ENCODE measurements at places on chromosomes 7 and 10. TPM values are rescaled to one million over a fixed set of nuclear protein-coding genes. Genes with fewer than 3 reads are reported as not detected.

- no peak overlapping the region for H3K27ac ChIP-seq
- no peak overlapping the region for H3K4me3 ChIP-seq
- no peaks in the 10 kb centered on the region for H3K4me1 ChIP-seq
- H3K27me3 ChIP-seq: peaks cover 2% of the 10 kb centered on the region
- H3K36me3 ChIP-seq: no peaks in the 10 kb centered on the region
Observed at GRCh38 chr7:150735596-150736358, 1.4 kb upstream of the GIMAP5 start.

CPED1 gene
- polyA plus RNA-seq: 1.8 TPM

GRCh38 chr10:66098595-66099480 lies 827.0 kb upstream of the LRRTM3 start:
- H3K27ac ChIP-seq: no peak overlapping the region
- H3K4me1 ChIP-seq: no peaks in the 10 kb centered on the region
- no peak overlapping the region for H3K4me3 ChIP-seq
- DNase-seq: no peak

- H3K4me3 ChIP-seq: no peak overlapping the region
- H3K27me3 ChIP-seq: no peaks in the 10 kb centered on the region
- peaks cover 6% of the 10 kb centered on the region for H3K4me1 ChIP-seq
- H3K36me3 ChIP-seq: no peaks in the 10 kb centered on the region
- DNase-seq: no peak
Observed at GRCh38 chr10:11359869-11360268, 251.6 kb downstream of the USP6NL start.

- H3K4me3 ChIP-seq: no peak overlapping the region
- H3K36me3 ChIP-seq: no peaks in the 10 kb centered on the region
Observed at GRCh38 chr10:96699613-96700012, 20.7 kb downstream of the PIK3AP1 start.

FAM180A gene
- polyA plus RNA-seq: 0.65 TPM

PRKAR2B gene
- polyA plus RNA-seq: 3.5 TPM

ESYT2 gene
- 16.4 TPM for polyA plus RNA-seq

- H3K27ac ChIP-seq: no peak overlapping the region
- H3K4me3 ChIP-seq: no peak overlapping the region
- no peaks in the 10 kb centered on the region for H3K4me1 ChIP-seq
- H3K36me3 ChIP-seq: no peaks in the 10 kb centered on the region
- DNase-seq: no peak
- no peaks in the 10 kb centered on the region for H3K27me3 ChIP-seq
Observed at GRCh38 chr10:75352650-75353049, 48.9 kb downstream of the ZNF503 start.

GRCh38 chr7:34596887-34597286 lies 61.1 kb upstream of the NPSR1 start:
- no peak overlapping the region for H3K27ac ChIP-seq
- no peaks in the 10 kb centered on the region for H3K27me3 ChIP-seq
- no peaks in the 10 kb centered on the region for H3K4me1 ChIP-seq
- DNase-seq: no peak
- H3K36me3 ChIP-seq: no peaks in the 10 kb centered on the region
- no peak overlapping the region for H3K4me3 ChIP-seq

DNA sequence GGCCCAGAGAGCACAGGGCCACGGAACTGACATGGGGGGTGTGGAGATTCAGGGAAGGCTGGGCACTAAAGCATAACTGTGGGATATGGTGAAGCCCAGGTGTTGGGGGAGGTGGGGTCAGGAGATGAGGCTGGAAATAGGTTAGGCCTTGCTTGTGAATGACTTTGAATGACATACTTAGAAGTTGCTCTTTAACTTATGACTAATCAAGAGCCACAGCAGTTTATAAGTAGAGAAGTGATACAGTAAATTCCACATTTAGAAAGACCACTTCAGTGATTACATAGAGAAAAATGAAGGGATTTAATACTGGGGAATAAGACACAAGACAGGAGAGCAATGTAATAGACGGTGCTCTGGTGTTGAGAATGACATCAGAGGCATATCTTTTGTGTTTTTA lies 120.8 kb upstream of the SEC61G start:
- H3K36me3 ChIP-seq: no peaks in the 10 kb centered on the region
- H3K4me3 ChIP-seq: no peak overlapping the region
- H3K4me1 ChIP-seq: no peaks in the 10 kb centered on the region

GRCh38 chr7:44757311-44757710 lies 8.7 kb downstream of the ZMIZ2 start:
- peak; percentile 93 for DNase-seq
- no peaks in the 10 kb centered on the region for H3K27me3 ChIP-seq
- H3K4me1 ChIP-seq: peaks cover 13% of the 10 kb centered on the region
- H3K27ac ChIP-seq: no peak overlapping the region
- H3K36me3 ChIP-seq: peaks cover 42% of the 10 kb centered on the region

- H3K27me3 ChIP-seq: no peaks in the 10 kb centered on the region
- DNase-seq: peak; percentile 42
- no peak overlapping the region for H3K27ac ChIP-seq
- H3K36me3 ChIP-seq: no peaks in the 10 kb centered on the region
- peaks cover 7% of the 10 kb centered on the region for H3K4me1 ChIP-seq
- H3K4me3 ChIP-seq: no peak overlapping the region
Observed at GRCh38 chr7:30988351-30989005, 24.7 kb downstream of the GHRHR start.

GBF1 gene
- 16.7 TPM for polyA plus RNA-seq

DNA sequence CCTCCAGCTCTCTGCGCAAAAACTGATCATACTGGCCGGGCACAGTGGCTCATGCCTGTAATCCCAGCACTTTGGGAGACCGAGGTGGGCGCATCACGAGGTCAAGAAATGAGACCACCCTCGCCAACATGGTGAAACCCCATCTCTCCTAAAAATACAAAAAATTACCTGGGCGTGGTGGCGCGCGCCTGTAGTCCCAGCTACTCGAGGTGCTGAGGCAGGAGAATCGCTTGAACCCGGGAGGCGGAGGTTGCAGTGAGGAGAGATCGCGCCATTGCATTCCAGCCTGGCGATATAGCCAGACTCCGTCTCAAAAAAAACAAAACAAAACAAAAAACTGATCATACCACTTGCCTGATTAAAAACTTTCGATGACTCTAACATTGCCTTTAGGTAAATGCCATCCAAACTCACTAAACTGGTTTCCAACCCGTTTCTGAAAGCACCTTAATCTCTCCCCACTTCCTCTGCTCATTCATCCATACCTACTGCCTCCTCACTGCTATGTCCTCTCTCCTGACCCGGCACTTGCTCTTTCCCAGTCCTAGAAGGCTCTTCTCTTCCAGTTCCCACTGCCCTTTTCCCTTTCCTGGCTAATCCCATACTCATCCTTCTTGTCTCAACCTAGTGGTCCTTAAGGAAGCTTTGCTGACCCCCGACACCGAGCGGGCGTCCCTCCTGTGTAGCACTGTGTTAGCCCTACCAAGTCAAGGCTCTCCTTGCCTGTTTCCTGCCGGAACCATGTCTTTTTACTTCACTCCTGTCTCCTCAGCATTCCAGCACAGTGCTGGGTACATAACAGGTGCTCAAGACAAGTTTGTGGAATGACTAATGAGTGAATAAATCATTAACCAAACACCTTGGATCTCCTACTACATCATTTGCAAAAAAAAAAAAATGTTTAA lies 686 bp upstream of the MIOS start:
- H3K36me3 ChIP-seq: peaks cover 3% of the 10 kb centered on the region
- no peaks in the 10 kb centered on the region for H3K27me3 ChIP-seq
- H3K4me3 ChIP-seq: no peak overlapping the region
- H3K4me1 ChIP-seq: peaks cover 21% of the 10 kb centered on the region
- peak; percentile 51 for DNase-seq

- H3K27me3 ChIP-seq: no peaks in the 10 kb centered on the region
- no peak overlapping the region for H3K27ac ChIP-seq
- H3K4me1 ChIP-seq: no peaks in the 10 kb centered on the region
- no peak overlapping the region for H3K4me3 ChIP-seq
Observed at GRCh38 chr10:93006435-93007039, 54.1 kb upstream of the CYP26C1 start.

- H3K4me1 ChIP-seq: no peaks in the 10 kb centered on the region
- no peak for DNase-seq
- H3K36me3 ChIP-seq: no peaks in the 10 kb centered on the region
- H3K27ac ChIP-seq: no peak overlapping the region
Observed at GRCh38 chr10:23150091-23150490, 42.0 kb upstream of the PTF1A start.

DNA sequence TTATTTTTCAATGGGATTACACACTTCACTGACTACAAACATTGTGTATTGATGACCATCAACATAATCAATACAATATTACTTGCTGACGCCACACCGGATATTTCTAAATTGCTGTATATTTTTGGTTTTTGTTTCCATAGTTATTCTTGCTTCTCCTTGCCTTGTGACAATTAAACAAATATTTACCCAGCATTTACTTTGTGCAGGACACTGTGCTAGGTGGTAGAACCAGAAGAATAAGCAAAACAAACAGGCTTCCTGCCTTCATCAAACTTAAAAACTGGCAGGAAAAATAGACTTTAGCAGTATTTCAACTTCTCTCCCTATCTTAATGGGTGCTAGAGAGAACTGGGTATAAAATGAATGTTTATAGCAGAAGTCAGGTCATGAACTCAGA lies 50.6 kb downstream of the ZNF277 start:
- DNase-seq: no peak
- no peak overlapping the region for H3K27ac ChIP-seq
- H3K4me1 ChIP-seq: no peaks in the 10 kb centered on the region
- H3K36me3 ChIP-seq: no peaks in the 10 kb centered on the region
- no peak overlapping the region for H3K4me3 ChIP-seq

GFRA1 gene
- 0.74 TPM for polyA plus RNA-seq

PAPOLB gene
- 0.01 TPM for polyA plus RNA-seq

DNA sequence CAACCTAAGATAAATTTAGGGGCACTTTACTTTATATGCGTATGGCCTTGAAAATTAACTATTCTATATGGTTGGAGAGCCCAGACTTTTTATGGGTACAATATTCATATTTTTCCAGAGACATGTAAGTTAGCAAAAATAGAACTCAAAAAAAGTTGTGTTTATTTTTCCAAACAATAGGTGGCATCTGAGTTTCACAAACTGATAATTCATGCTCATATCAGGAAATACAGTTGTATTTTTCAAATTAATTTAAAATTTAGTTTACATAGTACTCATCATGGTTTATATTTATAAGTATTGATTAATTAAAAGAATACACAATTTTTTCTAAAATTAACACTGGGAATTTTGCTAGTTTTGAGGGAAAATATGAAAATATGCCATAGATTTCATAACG lies 34.6 kb downstream of the ANKRD7 start:
- no peaks in the 10 kb centered on the region for H3K36me3 ChIP-seq
- no peaks in the 10 kb centered on the region for H3K27me3 ChIP-seq
- peak; percentile 7 for DNase-seq
- no peak overlapping the region for H3K27ac ChIP-seq

DNA sequence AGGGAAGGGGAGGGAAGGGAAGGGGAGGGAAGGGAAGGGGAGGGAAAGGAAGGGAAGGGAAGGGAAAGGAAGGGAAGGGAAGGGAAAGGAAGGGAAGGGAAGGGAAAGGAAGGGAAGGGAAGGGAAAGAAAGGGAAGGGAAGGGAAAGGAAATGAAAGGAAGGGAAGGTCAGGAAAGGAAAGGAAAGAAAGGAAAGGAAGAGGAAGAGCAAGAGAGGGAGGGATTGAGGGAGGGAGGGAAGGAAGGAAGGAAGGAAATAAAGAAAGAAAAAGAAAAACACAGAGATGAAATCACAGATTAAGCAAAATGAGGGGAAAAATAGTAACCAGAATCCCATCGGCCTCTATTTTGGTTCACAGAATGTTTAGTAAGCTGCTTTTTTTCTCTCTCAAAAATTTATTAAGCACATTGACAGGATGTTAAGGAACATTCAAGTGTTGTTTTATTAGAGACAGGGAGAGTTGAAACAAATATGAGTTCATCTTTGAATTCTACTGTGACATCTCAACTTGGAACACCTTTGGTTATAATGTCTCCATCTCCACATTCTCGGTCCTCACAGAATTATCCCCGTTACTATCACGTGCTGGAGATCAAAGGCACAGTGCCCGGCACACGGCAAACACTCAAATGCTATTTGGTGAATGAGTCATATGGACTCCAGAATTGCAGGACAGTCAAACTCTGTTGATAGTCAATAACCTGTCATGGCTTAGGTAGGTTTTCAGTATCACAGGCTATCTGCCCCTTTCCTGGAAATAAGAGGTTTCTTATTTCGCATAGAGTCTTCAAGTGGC lies 52.4 kb downstream of the ABCB1 start:
- no peak overlapping the region for H3K27ac ChIP-seq
- no peaks in the 10 kb centered on the region for H3K36me3 ChIP-seq
- no peaks in the 10 kb centered on the region for H3K4me1 ChIP-seq
- no peak overlapping the region for H3K4me3 ChIP-seq
- H3K27me3 ChIP-seq: no peaks in the 10 kb centered on the region

DNA sequence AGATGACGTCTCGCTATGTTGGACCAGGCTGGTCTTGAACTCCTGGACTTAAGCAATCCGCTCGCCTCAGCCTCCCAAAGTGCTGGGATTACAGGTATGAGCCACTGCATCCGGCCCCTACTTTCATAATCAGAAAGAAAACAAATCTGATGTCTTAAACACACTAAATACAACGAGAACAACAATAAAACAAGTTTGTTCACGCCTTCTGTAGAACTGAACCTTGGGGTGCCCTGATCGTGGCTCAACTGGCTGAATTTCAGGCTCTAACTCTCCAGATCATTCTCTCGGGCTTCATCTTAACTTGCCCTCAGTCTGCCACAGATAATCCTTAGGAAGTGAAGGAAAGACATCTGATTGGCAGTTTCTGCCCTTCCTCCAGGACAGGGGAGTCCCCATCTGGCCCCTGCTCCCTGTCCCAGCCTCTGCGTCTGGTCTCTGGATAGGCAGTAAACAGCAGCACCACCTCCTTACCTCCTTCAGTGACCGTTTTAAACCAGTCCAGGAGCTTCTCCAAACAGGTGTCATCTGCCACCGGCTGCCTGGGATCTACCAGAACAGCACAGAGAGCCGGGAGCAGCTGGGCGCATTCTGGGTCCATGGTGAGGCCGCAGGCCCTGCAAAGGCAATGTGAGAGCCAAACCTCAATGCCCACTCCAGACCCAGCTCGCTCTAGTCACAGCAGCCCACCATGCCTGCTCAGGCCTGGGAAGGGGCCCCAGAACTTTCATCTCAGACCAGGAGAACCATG lies 1.3 kb downstream of the BRAT1 start:
- DNase-seq: no peak
- peaks cover 4% of the 10 kb centered on the region for H3K4me1 ChIP-seq
- H3K4me3 ChIP-seq: peak overlapping the region; percentile 77
- H3K36me3 ChIP-seq: peaks cover 11% of the 10 kb centered on the region
- H3K27me3 ChIP-seq: no peaks in the 10 kb centered on the region

- DNase-seq: no peak
- H3K4me1 ChIP-seq: no peaks in the 10 kb centered on the region
- H3K27me3 ChIP-seq: no peaks in the 10 kb centered on the region
- H3K27ac ChIP-seq: no peak overlapping the region
Observed at GRCh38 chr10:74650613-74651012, 175.8 kb upstream of the KAT6B start.

DNA sequence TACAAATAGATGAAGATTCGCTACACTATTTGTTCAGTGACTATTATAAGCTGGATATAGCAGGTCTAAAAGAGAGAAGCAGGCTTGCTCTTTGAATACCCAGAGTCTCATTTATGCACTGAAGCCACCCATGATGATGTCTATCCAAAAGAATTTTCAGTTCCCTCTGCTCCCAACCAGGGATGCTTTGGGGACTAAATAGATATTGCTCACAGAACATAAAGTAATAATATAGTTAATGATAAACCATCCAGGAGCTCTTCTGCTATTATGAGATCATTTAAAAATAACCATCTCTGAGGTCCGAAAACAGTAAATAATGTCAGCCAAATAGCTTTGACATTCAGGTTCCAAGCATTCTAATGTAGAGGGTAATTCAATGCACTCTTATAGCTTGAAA lies 875.4 kb downstream of the SORCS3 start:
- no peaks in the 10 kb centered on the region for H3K4me1 ChIP-seq
- H3K27ac ChIP-seq: no peak overlapping the region
- H3K36me3 ChIP-seq: no peaks in the 10 kb centered on the region
- H3K27me3 ChIP-seq: no peaks in the 10 kb centered on the region
